ENCODE measurements at places on chromosomes 5 and 9.
A peak's percentile ranks its signal among the peaks of the same experiment; 100 is the strongest.

DNA sequence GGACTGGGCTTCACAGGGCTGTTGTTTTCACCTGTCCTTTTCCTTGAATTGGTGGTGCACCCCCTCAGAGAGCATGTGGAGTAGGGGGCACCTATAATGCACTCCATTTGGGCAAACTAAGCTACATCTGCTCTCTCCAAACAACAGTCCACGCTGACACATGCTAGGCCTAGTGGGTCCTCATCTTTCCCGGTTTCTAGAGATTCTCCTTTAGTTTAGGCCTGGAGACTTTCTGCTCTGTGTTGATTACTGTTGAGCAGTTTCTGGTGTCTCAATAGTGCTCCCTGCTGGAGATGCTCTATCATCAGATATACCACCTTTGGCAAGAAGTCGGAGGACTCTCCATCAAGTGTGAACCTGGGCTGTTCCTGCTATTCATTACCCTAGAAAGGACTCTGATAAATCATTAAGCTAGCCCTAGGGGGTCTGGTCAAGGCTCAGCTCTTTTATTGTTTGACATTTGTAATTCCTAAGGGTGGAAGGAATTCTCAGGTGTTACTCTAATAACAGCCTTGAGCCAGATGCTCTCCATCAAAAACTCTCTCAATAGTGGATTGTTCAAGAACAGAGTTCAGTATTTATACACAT lies 64.0 kb upstream of the FYB1 start:
- peak; percentile 17 for DNase-seq

- DNase-seq: no peak
These were observed 19.7 kb downstream of the NIPSNAP3B start for GRCh38 chr9:104783588-104783987.

DNA sequence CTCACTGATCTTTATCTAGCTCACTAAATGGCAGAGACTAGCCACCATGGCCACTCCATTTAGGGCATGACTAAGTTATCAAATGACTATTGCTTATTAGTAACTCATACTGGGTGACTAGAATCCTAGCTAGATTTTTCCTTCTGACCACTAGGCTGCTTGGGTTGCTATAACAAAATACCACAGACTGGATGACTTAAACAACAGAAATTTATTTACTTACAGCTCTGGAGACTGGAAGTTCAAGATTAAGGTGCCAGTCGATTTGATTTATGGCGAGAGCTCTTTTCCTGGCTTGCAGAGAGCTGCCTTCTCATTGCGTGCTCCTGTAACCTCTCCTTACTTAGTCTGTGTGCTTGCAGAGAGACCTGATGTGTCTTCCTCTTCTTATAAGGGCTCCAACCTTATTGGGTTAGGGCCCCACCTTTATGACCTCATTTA lies 55.0 kb upstream of the APC start:
- no peak for DNase-seq

DNA sequence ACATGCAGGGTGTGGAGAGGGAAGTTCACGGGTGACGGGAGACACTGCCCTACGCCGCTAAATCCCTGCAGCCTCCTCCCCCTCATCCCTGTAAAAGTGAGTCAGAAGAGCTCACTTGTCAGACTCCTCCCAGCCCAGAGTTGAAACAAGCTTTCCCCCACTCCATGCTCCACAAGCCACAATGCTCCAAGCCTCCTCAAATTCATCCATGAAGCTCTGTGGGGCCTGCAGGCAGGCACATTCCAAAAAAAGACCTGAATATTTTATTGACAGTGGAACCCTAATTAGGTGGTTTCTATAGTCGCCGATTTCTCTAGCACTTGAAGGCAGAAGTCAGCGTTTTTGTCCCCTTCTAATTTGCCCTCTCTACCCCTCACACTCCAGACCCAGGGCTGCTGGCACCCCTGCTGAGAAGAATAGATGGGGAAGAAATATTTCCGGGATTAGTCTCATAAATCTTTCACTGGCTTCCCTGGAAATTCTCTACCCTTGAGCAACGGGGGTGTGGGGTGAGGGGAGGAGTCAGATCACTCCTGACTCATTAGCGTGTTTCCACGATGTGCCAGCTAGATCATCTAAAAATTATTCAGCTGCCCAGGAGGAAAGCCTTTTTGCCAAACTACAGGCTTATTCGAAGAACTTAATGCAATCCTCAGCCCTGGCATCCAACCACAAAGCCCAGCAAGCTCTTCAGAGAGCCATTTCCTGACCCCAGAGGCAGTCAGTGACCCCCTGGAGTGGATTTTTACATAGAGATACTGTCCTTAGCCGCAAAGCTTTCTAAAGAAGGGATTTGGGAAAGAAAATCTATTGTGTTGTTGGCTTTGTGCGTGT lies 97.1 kb downstream of the ENC1 start:
- DNase-seq: no peak

All from stimulated activated CD8-positive, alpha-beta memory T cell treated with anti-CD3 and anti-CD28 coated beads, Interleukin-7, amount 100 ng/mL, for 1 hour (primary cell).